ENCODE measurements at places on chromosomes 1 and 21.

- no peaks in the 10 kb centered on the region for H3K4me1 ChIP-seq
- H3K36me3 ChIP-seq: no peaks in the 10 kb centered on the region
- no peak overlapping the region for H3K4me3 ChIP-seq
- peaks cover 6% of the 10 kb centered on the region for H3K27me3 ChIP-seq
These were observed 61.6 kb downstream of the ZBTB18 start for GRCh38 chr1:244112636-244113035.

DNA sequence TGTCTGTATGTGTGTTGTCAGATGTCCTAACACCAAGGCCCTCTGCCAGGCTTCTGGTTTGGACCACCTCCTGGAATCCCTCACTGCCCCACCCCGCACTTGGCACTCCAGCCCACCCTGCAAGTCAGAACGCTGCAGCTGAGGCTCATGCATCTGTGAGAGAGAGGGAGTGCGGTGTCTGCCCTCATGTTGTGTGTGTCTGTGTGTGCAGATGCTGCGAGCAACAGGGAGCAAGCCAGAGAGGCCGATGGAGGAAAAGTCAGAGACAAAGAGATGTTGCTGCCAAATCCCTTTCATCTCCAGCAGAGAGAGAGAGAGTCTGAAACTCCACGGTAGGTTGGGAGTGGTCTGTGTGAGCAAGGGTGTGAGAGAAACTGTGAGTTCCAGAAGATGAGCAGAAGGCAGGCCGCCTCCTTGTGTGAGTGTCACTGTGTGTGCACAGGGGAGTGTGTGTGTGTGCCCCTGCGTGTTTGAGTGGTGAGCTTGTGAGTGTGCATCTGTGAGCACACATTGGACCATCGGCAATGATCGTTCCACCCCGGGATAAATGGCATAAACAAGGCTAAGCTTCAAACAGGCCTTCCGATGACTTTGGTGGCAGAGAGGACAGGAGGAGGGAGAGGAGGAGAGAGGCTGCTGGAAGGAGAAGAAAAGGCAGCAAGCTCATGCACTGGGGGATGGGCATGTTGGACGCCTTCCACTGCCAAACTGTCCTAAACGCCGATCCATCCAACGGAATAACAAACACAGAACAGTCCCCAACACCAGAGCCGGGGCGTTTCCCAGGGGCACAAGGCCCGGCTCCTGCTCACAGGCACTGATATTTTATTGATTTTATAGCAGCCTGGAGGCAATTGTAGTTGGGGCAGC is 99.2 kb upstream of the GRIK3 start:
- no peaks in the 10 kb centered on the region for H3K4me1 ChIP-seq
- H3K36me3 ChIP-seq: no peaks in the 10 kb centered on the region
- no peak overlapping the region for H3K27ac ChIP-seq
- H3K4me3 ChIP-seq: no peak overlapping the region
- peaks cover 2% of the 10 kb centered on the region for H3K27me3 ChIP-seq
- no peak for DNase-seq

DNA sequence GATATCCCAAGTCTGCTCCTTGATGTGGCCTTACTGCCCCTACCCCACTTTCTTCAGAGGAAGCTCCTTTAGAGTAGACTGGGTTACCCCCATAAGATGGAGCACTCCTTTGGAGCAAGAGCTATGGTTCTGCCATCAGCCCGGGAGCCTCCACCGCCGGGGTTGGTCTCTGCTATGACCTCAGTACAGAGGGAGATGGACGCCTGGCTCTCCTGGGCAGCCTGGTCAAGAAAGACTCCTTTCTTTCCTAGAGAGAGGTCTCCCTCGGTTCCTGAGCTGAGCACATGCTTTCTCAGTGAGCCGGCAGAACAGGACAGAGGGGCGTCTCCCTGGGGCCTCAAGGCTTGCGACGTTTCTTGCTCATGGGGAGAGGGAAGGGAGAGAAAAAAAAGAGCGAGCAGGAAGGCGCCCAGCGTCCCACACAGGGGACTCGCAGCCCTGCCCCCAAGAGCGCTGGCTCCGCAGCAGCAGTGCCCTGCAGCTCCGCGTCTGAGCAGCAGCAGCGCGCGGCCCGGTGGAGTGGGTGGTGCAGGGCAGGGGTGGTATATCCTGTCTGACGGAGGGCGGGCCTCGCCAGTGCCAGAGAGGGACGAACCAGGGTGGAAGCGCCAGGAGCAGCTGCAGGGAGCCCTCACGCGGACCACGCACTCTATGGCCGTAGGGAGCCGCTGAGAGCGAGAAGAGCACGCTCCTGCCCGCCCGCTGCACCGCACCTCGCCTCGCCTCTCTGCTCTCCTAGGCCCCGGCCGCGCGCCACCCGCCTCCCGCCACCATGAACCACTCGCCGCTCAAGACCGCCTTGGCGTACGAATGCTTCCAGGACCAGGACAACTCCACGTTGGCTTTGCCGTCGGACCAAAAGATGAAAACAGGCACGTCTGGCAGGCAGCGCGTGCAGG is at the start of gene PKP1:
Gene PKP1 (plus strand): TSS at position 576 of the 899 bp plus-strand sequence. CDS start 197 bp downstream, at position 773.
- H3K27me3 ChIP-seq: peaks cover 61% of the 10 kb centered on the region
- no peaks in the 10 kb centered on the region for H3K36me3 ChIP-seq
- peaks cover 8% of the 10 kb centered on the region for H3K4me1 ChIP-seq
- peak within 1 kb of the TSS; percentile 69 for H3K4me3 ChIP-seq
- H3K27ac ChIP-seq: no peak within 1 kb of the TSS
- peak; percentile 44 for DNase-seq

DNA sequence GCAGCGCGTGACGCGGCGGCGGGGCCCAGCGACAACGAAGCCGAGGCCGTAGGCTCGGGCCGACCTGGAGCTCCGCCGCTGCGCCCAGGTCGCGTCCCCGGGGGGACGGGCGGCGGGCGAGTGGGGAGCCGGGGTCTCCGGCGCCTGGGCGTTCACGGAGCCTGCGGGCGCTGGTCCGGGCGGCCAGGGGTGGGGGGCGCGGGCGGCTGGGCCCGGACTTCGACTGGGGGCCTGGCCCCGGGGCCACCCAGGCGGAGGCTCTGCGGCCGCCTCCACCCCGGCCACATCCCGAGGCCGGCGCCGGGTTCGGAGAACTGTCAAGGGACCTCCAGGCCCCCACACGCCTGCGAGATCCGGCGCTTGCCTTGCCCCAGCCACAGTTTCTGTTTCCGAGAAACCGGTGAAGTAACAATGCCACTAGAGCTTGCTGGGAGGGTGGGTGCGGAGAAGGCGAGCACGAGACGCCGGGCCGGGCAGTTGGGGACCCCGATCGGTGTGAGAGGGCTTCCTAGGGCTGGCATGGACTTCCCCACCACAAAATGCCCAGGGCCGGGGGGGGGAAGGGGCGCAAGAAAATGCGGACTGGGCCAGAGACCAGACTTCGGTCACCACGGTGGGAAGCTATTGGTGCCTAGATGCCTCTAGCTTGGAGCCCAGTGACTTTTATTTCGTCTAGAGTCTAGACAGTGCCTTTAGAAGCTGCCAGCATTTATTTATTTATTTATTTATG is 501 bp downstream of the FBXO6 start:
- H3K4me1 ChIP-seq: peaks cover 17% of the 10 kb centered on the region
- peak; percentile 84 for DNase-seq

DNA sequence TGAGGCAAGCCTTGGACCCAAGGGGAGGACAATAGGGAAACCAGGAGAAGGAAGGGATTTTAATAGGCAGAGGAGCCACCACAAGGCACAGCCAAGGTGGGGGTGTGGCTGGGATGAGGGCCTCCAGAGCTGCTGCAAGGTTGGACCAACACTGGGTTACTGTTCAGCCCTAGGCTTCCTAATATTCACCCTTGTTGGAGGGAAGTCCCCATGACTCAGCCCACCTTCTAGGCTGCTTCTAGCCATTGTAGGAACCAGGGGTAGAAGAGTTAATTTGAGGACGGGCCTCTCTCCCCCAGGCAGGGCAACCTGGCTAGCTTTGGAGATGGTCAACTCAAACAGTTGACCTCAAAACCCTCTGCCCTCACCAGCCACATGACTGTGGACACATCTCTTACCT is 59.5 kb downstream of the KCNN3 start:
- peaks cover 10% of the 10 kb centered on the region for H3K27me3 ChIP-seq
- no peaks in the 10 kb centered on the region for H3K36me3 ChIP-seq
- no peak overlapping the region for H3K27ac ChIP-seq
- no peak for DNase-seq
- peaks cover 16% of the 10 kb centered on the region for H3K4me1 ChIP-seq
- H3K4me3 ChIP-seq: no peak overlapping the region

- no peaks in the 10 kb centered on the region for H3K36me3 ChIP-seq
- no peak for DNase-seq
These were observed 34.4 kb downstream of the ALPL start for GRCh38 chr1:21543598-21543997.

- no peak overlapping the region for H3K27ac ChIP-seq
- no peaks in the 10 kb centered on the region for H3K27me3 ChIP-seq
- no peak for DNase-seq
- H3K4me1 ChIP-seq: peaks cover 5% of the 10 kb centered on the region
- peaks cover 36% of the 10 kb centered on the region for H3K36me3 ChIP-seq
These were observed 19.4 kb downstream of the DFFB start for GRCh38 chr1:3876716-3877115.

DNA sequence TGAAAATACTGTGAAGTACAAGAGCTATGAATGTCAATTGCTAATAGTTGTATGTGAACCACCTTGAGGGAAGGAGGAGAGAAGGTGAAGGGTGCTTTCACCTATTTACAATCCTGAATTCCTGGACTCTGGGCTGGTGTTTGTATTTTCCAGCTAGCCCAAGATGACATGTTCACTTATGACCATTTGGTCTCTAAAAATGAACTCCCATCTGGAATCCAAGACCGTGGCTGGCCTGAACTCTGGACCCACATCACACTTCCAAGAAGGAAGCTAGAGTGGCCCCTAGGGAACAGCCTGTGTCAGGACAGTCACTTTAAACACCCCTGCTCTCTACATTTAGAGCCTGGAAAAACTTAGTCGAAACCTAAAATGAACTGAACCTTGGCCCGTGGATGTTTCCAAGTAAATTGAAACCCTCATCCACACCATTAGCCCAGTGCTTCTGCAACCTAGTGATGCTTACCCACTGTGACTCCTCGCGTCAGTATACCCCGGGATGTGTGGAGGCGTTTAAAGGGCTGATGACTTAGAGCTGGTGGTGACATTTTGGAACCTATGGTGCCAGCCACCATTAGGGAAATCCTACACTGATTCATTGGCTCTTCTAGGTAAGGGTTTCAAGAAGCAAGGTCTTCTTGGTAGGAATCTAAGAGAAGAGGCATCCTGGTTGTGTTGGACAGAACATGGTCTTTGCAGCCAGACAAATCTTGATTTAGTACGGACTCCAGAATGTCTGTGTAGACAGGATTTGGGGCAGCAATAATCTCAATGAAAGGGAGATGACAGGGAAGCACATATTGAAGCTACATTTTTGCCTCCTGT is 171.5 kb upstream of the IRF2BP2 start:
- H3K4me3 ChIP-seq: no peak overlapping the region
- H3K27me3 ChIP-seq: no peaks in the 10 kb centered on the region
- H3K27ac ChIP-seq: no peak overlapping the region
- no peak for DNase-seq
- H3K4me1 ChIP-seq: no peaks in the 10 kb centered on the region

GRCh38 chr1:167663002-167663772 is 33.2 kb downstream of the RCSD1 start:
- DNase-seq: no peak
- no peaks in the 10 kb centered on the region for H3K27me3 ChIP-seq
- peaks cover 34% of the 10 kb centered on the region for H3K36me3 ChIP-seq
- peaks cover 25% of the 10 kb centered on the region for H3K4me1 ChIP-seq
- H3K27ac ChIP-seq: no peak overlapping the region

- no peak for DNase-seq
- no peak overlapping the region for H3K27ac ChIP-seq
- H3K4me3 ChIP-seq: no peak overlapping the region
- H3K27me3 ChIP-seq: no peaks in the 10 kb centered on the region
These were observed 142.9 kb downstream of the VPS13D start for GRCh38 chr1:12372761-12373160.

GRCh38 chr1:66571789-66572188 is 37.8 kb downstream of the SGIP1 start:
- H3K36me3 ChIP-seq: no peaks in the 10 kb centered on the region
- H3K4me3 ChIP-seq: no peak overlapping the region
- no peak for DNase-seq
- H3K27ac ChIP-seq: no peak overlapping the region

DNA sequence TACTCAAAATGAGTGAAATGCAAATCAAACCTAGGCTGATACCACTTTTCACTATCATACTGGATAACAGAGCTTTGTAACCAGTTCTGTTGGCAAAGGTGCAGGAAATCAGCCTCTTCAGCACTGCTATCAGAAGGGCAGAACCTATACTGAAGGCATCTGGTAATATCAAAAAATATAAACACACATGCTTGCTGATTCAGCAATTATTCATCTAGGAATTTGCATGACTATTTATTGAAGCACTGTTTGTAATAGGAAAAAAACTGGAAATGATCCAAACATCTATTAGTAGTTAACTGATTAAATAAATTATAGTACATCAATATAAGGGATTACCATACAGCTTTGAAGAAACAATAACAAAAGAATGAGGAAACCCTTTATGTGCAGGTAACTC is 21.4 kb downstream of the ARHGAP29 start:
- no peak overlapping the region for H3K27ac ChIP-seq
- no peak for DNase-seq
- no peak overlapping the region for H3K4me3 ChIP-seq
- peaks cover 39% of the 10 kb centered on the region for H3K27me3 ChIP-seq

GRCh38 chr1:231778009-231778719 is 151.6 kb downstream of the DISC1 start:
- DNase-seq: no peak
- no peaks in the 10 kb centered on the region for H3K27me3 ChIP-seq
- peaks cover 6% of the 10 kb centered on the region for H3K36me3 ChIP-seq
- H3K27ac ChIP-seq: no peak overlapping the region
- H3K4me3 ChIP-seq: no peak overlapping the region

GRCh38 chr1:203713125-203713524 is 51.9 kb upstream of the LAX1 start:
- H3K36me3 ChIP-seq: peaks cover 25% of the 10 kb centered on the region
- H3K27me3 ChIP-seq: no peaks in the 10 kb centered on the region
- H3K4me3 ChIP-seq: no peak overlapping the region
- no peaks in the 10 kb centered on the region for H3K4me1 ChIP-seq
- no peak overlapping the region for H3K27ac ChIP-seq

- peaks cover 38% of the 10 kb centered on the region for H3K36me3 ChIP-seq
- H3K27ac ChIP-seq: no peak overlapping the region
- no peak overlapping the region for H3K4me3 ChIP-seq
- peak; percentile 23 for DNase-seq
These were observed 16.9 kb downstream of the SLC19A1 start for GRCh38 chr21:45525153-45525909.

- no peak overlapping the region for H3K4me3 ChIP-seq
- no peak for DNase-seq
- peaks cover 2% of the 10 kb centered on the region for H3K4me1 ChIP-seq
- no peaks in the 10 kb centered on the region for H3K36me3 ChIP-seq
- H3K27me3 ChIP-seq: no peaks in the 10 kb centered on the region
- H3K27ac ChIP-seq: no peak overlapping the region
These were observed 179.4 kb downstream of the RHOU start for GRCh38 chr1:228914700-228915099.

DNA sequence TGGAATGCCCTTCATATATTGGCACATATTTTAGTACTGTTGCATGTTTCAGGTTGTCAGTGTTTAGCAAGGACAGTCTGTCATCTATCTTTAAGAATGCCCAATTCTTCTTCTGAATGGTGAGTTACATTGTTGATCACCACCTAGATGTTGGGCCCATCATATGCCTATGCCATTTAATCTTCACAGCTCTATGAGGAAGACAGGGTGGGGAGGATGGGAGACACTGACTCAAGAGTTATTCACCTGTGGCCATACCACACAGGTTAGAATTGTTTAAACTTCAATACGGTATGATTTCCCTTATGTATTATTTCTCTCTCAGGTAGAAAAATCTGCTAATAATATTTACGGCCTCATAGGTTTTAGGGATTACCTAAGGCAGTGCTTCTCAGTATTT is 44.8 kb downstream of the MPZL1 start:
- no peak overlapping the region for H3K27ac ChIP-seq
- H3K27me3 ChIP-seq: no peaks in the 10 kb centered on the region
- no peak overlapping the region for H3K4me3 ChIP-seq
- H3K4me1 ChIP-seq: peaks cover 18% of the 10 kb centered on the region
